ENCODE measurements at places on chromosomes 13 and 19.

- no peak for DNase-seq
- peaks cover 6% of the 10 kb centered on the region for H3K36me3 ChIP-seq
- H3K27me3 ChIP-seq, result no peaks in the 10 kb centered on the region
- peaks cover 1% of the 10 kb centered on the region for H3K4me1 ChIP-seq
These were observed 12.5 kb downstream of the SAFB start for GRCh38 chr19:5635427-5635826.

DNA sequence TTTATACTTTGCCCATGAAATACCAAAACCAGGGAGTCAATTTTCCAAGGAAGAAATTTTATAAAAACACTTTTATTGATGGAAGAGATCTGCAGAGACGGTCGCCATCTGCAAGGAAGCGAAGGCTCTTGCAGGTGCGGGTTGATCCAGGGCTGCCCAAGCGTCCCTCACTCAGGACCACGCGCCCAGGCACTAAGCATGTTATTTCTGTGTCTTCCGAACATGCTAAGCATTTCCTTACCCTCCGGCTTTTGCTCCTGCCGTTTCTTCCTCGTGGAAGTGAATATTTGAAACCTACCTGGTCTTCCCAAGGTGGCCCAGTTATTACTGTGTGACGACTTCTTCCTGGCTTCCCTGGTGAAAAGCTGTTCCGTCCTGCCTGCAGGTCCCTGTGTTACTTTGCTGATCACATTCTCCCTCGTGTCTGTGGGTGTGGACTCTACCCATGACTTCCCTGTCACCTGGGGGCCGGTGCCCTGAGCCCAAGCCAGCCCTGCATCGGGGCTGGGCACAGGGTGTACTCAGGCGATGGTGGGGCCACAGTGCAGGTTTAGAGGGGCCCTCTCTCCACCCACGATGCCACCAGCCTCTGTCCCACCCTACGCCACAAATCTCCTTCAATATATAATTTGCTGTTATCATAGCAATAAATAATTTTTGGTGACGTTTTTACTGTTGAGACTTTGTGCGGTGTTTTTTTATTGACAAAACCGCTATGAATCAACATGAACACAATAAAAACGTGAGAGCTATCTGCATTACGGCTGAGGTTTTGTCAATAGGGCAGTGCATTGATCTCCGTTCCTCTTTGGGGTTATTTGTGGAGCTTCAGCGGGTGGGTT, 119.4 kb downstream of the URI1 start:
- no peak overlapping the region for H3K27ac ChIP-seq
- H3K27me3 ChIP-seq, result no peaks in the 10 kb centered on the region
- no peak for DNase-seq
- no peaks in the 10 kb centered on the region for H3K36me3 ChIP-seq
- no peak overlapping the region for H3K4me3 ChIP-seq
- H3K4me1 ChIP-seq, result no peaks in the 10 kb centered on the region

DNA sequence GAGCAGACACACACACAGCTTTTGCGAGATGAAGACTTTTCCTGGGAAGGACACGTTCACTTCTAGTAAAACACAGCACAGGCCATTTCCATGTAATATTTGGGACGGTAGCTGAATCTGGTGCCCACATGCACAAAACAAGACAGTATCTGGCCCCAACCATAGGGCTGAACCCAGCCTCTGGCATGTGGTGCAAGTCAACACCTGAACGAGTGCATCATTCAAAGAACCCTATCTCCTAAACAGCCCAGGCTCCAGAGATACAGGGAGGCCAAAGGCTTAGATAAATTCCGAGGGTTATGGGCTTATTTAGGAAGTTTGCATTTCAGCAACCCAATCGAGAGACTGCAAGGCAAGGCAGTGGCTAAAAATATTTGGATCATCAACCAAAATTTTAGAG, 2.7 kb upstream of the TFDP1 start:
- H3K4me1 ChIP-seq, result peaks cover 9% of the 10 kb centered on the region
- H3K27me3 ChIP-seq, result no peaks in the 10 kb centered on the region
- no peak overlapping the region for H3K27ac ChIP-seq
- peaks cover 12% of the 10 kb centered on the region for H3K36me3 ChIP-seq
- H3K4me3 ChIP-seq, result no peak overlapping the region

- peaks cover 29% of the 10 kb centered on the region for H3K4me1 ChIP-seq
- no peaks in the 10 kb centered on the region for H3K36me3 ChIP-seq
- H3K27me3 ChIP-seq, result no peaks in the 10 kb centered on the region
- DNase-seq, result no peak
- no peak overlapping the region for H3K27ac ChIP-seq
These were observed 5.0 kb upstream of the JUNB start for GRCh38 chr19:12786141-12786870.

GRCh38 chr13:46184277-46184699, 2.3 kb upstream of the LCP1 start:
- H3K27ac ChIP-seq, result no peak overlapping the region
- no peak for DNase-seq
- no peaks in the 10 kb centered on the region for H3K36me3 ChIP-seq
- no peaks in the 10 kb centered on the region for H3K4me1 ChIP-seq
- H3K27me3 ChIP-seq, result no peaks in the 10 kb centered on the region
- H3K4me3 ChIP-seq, result no peak overlapping the region

GRCh38 chr13:38804061-38804460, 117.2 kb downstream of the FREM2 start:
- peaks cover 2% of the 10 kb centered on the region for H3K4me1 ChIP-seq
- H3K36me3 ChIP-seq, result no peaks in the 10 kb centered on the region
- H3K27ac ChIP-seq, result no peak overlapping the region
- DNase-seq, result no peak
- H3K27me3 ChIP-seq, result no peaks in the 10 kb centered on the region
- H3K4me3 ChIP-seq, result no peak overlapping the region
